Nephron progenitor cell (in vitro differentiated cells): ENCODE measurements at places on chromosomes 2 and 18.

DNA sequence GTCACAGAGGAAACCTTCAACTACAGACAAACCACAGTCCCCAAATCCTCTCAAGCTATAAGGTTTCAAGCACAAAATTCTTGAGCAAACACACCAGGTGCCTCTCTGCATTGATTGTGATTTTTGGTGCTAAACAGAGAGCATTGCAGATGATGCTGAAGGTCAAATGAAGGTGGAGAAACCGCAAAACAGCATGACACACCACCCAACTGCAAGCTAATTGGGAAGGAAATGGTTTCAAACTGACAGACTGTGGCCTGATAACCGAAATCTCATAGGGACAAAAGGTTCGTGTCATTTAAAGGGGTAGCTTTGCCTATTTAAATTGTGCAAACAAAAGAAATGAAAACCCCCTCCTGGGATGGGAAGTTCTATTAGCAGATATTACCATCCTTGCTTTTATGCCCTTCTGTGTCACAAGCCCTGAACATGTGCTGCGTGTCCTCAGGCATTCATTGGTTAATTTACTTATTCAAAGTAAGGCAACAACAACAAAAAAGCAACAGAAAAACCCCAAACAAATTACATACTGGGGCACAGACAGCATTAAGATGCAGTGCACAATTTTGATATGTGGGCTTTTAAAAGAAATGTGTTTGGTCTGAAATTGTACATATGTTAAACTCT is 154.9 kb downstream of the AQP4 start:
- DNase-seq: no peak

GRCh38 chr18:13231151-13231550 is 12.6 kb downstream of the LDLRAD4 start:
- DNase-seq: no peak

DNA sequence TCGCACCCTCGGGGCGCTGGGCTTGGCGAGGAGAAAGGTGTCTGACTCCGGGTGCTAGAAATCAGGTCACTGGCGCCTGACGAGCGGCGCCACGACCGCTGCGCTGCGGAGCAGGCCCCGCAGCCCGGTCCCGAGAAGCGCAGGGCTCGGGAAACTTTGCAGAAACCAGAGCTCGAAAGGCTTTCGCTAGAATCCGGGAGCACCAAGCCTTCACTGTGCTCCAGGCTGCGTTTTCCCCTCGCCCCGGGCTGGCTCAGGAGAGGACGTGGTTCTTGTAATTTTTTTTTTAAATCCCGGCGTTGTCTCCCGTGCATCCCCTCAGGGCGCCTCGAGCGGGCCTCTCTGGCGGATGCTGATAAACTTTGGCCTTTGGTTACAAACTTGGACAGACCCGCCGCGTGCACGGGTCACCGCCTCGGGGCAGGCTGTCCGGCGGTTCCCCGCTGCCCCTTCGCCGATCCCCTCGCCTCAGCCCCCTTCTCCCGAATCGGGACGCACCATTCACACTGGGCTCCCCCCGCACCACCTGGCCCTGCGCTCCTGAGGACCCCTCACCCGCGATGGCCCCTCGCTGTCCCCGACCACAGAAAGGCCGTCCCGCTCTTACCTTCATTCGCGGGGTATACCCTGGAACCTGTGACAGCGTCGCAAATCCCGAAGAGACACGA is 419 bp downstream of the EPHA4 start:
- peak; percentile 54 for DNase-seq

DNA sequence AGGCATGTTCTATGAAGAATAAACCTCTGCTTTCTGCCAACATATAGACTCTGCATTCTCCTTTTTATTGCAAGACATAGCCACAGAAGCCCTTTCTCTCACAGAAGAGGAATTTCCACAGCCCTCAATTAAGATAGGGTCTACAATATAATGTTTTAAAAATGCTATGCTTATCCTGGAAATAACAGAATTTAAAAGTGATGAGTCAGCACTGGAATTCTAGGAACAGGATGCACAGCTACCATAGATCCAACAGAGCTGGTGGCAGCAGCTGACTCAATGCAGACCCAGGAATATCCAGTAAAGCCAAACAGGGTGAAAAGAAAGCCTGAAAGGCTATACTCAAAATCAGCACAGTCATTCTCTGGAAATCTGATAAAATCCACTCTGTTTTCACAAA is 866.9 kb downstream of the TRIB2 start:
- DNase-seq: no peak

DNA sequence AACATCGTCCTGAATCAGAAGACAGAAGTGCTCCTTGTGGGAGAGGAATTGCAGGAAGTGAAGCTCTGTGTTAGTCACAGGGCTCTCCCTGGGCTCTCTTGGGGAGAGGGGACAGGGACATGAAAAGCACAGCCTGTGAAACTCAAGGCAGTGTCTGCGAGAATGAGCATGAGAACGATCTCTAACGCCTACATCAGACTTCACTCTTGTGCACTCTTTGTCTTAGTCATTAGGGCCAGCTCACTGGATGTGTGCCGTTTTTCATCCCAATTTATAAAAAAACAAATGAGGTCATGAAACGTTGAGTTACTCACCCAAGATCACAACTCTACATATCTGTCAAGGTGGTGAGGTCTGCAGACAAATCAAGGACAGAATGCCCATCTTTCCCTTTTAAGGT is 27.0 kb upstream of the TWIST2 start:
- DNase-seq: no peak

- DNase-seq: no peak
Measured at GRCh38 chr2:218186876-218187275, 20.1 kb upstream of the CXCR1 start.

GRCh38 chr18:3924455-3924854 is 474.5 kb downstream of the TGIF1 start:
- DNase-seq: no peak

DNA sequence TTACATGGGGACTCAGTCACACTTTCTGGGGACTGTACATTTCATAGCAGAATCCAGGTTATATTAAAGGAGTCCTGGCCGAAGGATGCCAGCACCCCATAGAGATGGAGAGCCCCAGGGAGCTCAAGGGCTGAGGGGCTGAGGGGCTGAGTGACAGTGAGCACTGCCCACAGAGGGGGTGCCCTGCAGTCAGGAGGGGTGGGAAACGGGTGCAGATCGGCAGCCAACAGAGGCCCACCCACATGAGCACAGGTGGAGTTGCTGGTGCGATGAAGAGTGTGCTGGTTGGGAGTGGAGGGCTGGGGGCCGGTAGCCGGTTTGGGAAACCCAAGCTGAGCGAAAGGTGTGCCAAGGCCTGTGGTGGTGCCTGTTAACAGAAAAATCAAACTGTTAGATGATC is 32.1 kb downstream of the TPRKB start:
- DNase-seq: no peak

GRCh38 chr2:130302164-130302886 is 40.4 kb upstream of the IMP4 start:
- no peak for DNase-seq

DNA sequence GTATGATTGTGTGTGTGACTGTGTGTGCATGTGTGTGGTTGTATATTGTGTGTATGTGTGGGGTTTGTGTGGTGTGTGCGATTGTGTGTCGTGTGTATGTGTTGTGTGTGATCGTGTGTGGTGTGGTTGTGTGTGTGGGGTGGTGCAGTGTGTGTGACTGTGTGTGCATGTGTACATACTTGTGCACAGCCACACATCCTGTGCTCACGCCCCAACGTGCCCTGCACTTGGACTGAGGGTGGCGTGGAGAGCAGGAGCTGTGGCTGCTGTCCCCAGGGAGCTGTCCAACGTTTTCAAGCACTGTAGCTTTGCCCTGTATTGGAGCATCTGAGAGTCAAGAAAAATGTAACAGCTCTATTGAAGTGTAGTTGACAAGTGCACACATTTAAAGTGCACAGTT is 243.2 kb upstream of the HDAC4 start:
- DNase-seq: peak; percentile 48

- no peak for DNase-seq
Measured at GRCh38 chr2:1544478-1545069, 131.3 kb downstream of the TPO start.

- DNase-seq: no peak
Measured at GRCh38 chr2:120469426-120469825, 123.5 kb downstream of the INHBB start.
